ENCODE measurements at places on chromosomes 6 and 20.

DNA sequence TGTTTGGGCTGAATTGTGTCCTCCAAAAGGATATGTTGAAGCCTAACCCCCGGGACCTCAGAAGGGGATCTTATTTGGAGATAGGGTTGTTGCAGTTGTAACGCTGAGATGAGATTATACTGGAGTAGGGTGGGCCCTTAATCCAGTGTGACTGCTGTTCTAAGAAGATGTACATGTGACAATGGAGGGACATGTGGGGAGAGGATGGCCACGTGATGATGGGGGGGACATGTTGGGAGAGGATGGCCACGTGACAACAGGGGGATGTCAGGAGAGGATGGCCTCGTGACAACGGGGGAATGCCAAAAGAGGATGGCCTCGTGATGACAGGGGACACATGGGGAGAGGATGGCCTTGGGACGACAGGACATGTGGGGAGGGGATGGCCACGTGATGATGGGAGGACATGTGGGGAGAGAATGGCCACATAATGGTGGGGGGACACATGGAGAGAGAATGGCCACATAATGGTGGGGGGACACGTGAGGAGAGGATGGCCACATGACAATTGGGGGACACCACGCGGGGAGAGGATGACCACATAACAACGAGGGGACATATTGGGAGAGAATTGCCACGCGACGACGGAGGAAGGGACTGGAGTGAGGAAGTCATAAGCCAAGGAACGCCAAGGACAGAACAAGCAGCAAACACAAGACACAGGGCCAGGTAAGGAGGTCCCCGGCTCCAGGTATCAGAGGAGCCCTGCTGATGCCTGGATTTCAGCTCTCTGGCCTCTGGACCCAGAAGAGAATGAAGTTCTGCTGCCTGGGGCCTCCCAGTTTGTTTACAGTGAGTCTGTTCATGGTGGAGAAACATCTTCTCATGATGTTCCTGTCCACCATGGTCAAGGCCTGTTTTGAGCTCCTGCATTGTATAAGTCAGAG lies 29.2 kb downstream of the SYNJ2 start:
- no peak for DNase-seq

DNA sequence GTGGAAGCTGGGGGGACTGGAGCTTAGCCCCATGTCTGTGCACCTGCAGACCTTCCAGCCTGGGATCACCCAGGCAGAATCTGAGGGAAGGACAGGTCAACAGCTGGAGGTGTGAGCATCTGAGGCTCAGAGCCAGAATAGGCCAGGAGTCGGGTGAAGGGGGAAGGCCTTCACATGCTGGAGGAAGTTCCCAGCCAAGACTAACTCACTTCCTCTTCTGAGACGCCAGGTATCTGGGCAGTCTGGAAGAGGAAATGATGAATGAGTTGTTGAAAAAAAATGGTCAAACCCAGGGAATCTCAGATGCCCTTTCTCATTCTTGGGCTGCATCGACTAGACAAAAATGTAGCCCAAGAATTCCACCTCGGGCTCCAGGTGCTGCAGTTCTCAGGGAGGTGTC lies 73.6 kb upstream of the TIAM2 start:
- no peak for DNase-seq

DNA sequence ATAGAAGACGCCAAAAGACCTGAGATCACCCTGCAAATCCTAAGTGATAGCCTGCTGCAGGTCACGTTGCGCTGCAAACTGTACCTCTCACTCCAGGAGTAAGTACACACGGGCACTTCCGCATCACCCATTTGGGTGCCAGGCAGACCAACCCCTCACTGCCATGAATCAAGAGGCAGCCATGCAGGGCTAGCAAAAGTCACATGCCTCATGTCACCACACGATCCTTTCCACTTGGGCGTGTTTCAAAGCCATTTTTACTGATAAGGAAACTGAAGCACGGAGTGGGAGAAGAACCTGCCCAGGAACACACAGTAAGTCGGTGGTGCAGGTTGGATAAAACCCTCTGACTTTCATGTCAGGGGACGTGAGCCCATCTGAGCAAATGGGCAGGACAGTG lies 37.0 kb downstream of the BPIFB1 start:
- DNase-seq = no peak

DNA sequence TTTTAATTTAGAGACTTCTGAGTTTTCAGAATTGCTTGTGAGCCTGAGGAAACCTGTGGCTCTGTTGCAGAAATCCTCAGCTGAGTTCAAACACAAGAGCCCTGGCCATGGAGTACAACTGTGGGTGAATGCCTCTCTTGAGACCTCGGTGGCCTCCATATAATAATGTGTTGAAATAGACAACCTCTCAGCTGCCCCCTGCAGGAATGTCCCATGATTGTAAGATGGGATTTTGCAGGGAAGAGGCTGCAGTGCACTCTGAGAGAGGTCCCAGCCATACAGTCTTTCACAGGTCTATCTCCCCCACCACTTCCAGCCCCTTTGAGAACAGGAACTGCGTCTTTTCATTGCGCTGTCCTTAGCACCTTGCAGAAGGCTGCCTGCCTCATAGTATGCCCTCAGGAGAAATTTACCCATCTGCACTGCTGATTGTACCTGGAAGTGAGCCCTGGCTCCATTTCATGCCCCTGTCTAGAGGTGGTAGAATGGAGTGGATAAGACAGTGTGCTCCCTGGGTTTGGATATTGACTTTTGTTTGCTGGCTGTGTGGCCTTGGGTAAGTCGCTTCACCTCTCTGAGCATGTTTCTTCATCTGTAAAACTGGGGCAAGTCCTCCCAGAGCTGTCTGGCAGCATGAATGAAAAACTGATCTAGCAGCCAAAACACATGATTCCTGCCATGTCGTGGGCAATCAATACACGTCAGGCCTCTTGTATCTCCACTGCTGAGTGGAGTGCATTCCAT lies 16.8 kb upstream of the CDH22 start:
- DNase-seq = no peak

GRCh38 chr6:17877895-17878440 lies 109.5 kb downstream of the KIF13A start:
- DNase-seq = no peak

- no peak for DNase-seq
Observed at GRCh38 chr6:32439139-32439538, 548 bp upstream of the HLA-DRA start.

DNA sequence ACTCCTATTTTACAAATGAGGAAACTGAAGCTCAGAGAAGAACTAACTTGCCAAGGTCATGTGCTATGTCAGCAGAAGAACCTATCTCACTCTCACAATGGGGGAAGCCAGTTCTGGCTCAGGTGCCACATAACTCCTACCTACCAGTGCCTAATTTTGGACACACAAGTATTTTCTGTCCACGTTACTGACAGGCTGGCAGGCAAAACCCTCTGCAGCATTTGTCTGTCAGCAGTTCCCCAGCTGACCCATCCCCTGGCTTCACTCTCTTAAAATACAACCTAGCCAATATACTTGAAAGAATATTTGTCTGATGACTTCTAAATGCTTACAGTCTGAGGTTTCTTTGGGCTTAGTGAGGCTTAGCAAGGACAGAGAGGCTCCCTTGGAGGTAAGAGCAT lies 15.5 kb downstream of the GSS start:
- no peak for DNase-seq

GRCh38 chr20:24422091-24422760 lies 47.2 kb upstream of the SYNDIG1 start:
- no peak for DNase-seq

DNA sequence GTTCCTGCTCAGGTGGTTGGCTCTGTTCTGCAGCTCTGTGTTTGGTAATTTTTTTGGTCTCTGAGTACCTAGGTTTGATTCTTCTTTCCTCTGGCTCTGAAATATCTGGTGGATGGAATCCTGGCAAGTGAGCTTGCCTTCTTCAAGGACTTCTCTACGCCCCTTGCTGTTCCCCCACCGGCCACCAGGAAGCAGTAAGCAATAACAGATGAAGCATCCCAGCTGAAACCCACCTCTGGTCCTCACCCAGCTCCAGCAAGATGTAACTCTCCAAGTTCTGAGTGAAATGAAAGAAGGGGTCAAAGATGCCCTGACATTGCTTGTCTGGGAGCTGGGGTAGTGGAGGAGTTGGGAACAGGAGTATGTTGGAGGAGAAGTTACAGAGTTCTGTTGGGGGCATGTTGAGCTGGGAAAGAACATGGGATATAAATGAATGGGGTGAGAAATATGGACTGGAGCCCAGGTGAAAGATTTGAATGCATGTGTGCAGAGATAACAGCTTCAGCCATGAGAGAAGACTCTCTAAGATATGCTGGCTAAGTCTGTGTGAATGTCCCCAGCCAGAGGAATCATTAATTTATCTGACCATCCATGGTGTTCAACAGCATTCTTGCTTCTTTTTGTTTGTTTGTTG lies 51.3 kb upstream of the GLP1R start:
- DNase-seq = no peak

DNA sequence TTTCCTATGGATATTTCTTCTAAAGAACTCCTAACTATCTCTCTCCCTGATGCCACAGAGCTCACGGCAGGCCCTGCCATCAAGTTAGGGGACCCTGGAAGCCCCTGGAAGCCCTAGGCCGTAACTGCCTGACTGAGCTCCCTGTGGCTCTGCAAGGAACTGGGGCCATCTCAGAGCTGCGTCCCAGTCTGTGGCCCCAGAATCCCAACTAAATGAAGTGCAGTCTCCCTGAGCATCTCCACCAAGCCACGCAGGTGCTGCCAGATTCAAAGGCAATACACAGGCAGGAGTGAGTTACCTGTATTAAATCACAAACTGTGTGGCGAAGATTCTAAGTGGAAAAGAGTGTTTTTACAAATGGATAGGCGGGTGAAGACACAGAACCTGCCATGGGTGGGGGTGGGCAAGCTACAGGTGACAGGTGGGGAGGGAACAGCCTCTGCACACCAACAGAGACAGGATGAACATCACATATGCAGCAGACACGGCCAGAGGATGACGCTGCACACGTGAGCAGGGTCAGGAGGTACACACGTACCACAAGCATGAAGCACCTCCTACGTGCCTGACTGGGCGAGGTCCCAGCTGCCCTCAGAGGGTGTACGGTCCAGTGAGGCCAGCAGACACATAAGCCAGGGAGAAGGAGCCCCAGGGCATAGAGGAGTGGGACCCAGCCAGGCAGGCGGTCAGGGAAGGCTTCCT lies 358.5 kb downstream of the ZFAND3 start:
- no peak for DNase-seq

DNA sequence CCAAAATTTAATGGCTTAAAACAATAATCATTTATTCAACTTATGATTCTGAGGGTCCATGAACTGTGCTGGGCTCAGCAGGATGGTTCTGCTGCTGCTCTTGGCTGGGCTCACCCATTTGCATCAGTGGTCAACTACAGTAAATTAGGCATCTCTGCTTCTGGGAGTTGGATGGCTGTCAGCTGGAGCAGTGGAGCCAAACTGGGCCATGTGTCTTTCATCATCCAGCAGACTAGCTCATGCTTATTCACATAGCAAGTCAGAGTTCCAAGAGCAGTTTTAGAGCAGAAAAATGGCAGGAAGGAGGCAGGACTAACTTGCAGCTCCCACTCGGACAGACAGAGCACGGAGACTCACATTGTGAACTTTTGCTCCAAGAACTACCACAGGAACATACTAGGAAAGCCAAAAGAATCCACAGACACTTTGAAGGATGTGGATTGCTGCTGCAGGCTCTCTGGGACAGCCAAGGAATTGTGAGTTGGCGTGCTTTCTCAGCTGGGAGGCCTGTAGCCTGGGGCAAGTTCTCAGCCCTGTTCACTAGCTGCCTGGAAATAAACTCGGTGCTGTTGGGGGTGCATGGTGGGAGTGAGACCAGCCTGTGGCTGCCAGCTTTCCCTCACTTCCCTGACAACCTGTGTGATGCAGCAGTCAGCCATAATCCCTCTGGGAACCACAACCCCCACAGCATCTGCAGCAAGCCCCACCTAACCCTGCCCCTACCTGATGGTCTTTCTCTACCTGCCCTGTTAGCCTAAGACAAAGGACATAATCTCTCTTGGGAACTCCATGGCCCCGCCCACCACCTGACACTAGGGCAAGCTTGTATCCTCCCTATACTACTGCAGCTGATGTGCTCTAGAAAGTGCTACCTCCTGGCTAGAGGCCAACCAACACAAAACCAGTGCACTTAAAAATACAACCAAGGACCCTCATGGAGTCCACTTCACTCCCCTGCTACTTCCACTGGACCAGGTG lies 129.0 kb downstream of the JPH2 start:
- no peak for DNase-seq

DNA sequence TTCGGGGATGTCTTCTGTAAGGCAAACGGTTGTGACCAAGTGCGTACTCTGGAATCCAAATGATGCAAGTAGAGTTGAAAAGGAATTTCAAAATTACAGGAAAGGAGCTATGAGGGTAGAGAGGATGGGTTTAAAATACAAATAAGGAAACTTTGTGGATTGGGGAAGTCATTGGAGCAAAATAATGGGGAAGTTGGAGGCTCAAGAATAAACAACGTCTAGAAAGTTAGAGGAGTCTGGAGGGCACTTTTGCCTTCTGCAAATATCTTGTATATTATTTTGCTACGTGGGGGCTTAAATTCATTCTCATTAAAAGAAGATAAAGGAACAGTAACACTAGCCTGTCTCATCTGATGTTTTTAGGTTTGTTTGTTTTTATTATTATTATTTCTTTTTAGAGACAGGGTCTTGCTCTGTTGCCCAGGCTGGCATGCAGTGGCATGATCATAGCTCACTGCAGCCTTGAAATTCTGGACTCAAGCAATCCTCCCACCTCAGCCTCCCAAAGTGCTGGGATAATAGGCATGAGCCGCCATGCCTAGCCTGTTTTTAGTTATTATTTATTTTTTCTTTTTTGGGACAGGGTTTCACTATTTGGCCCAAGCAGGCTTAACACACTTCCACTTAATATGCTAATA lies 55.0 kb upstream of the TNFAIP3 start:
- no peak for DNase-seq

- DNase-seq = no peak
Observed at GRCh38 chr6:128600397-128600951, 80.1 kb upstream of the PTPRK start.

DNA sequence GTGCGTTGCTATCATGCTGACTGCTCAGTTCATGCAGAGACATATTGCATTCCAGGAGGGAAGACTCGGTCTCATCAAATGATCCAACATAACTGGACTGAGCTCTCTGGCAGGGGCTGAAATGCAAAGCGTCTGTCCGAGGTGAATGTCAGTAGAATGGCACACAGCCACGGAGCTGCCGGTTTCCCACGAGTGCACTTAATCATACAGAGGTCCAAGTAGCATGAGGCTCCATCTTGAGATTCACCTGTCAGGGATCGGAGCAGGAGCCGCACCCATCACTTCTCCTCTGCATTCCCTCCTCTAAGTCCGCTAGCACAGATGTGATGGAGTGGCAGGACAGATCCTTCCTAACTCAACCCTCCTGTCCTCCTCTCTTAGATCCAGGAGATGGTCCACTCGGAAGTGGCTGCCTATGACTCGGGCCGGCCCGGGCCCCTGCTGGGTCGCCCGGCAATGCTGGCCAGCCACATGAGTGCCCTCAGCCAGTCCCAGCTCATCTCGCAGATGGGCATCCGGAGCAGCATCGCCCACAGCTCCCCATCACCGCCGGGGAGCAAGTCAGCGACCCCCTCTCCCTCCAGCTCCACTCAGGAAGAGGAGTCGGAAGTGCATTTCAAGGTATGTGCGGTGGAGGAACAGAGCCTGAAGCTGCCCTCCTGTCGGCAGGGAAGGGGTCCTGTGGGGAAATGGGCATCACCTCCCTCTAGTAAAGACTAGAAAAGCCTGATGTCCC lies 135.9 kb downstream of the JPH2 start:
- no peak for DNase-seq

- no peak for DNase-seq
Observed at GRCh38 chr6:138981416-138981815, 6.6 kb downstream of the REPS1 start.

Data from stimulated activated CD8-positive, alpha-beta memory T cell treated with anti-CD3 and anti-CD28 coated beads, Interleukin-15, amount 100 ng/mL, for 24 hours (primary cell).